ENCODE measurements at places on chromosomes 2 and 18.

- H3K36me3 ChIP-seq: no peaks in the 10 kb centered on the region
- H3K27ac ChIP-seq: no peak overlapping the region
- no peaks in the 10 kb centered on the region for H3K27me3 ChIP-seq
Observed at GRCh38 chr2:211367711-211368110, 811.3 kb downstream of the CPS1 start.

DNA sequence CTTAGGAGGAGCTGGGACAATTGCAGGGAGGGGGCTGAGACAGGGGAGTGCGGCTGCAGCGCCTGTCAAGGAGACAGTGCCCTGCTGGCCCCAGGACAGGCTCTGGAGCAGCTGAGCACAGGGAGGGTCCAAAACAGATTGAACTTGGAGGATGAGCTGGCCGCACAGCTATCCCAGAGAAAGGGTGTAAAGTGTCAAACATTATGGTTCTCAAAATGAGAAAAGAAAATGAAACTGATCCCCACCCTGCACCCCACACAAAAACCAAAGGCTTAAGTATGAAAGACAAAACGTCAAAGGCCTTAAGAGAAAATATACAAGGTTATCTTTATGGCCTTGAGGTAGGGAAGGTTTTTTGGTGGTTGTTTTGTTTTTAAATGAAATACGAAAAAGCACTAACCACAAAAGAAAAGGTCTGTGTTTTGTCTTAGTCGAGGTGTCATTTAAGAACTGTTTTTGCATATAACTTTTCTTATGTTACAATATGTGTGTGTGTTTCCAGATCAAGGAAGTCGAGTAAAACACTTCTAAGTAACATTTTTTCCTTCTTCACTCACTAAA is 111.8 kb downstream of the HDAC4 start:
- peaks cover 50% of the 10 kb centered on the region for H3K4me1 ChIP-seq
- H3K27me3 ChIP-seq: no peaks in the 10 kb centered on the region
- peak overlapping the region; percentile 94 for H3K27ac ChIP-seq
- DNase-seq: no peak
- H3K4me3 ChIP-seq: peak overlapping the region; percentile 81

GRCh38 chr2:11785611-11785940 is 39.1 kb downstream of the LPIN1 start:
- no peak for DNase-seq
- H3K27me3 ChIP-seq: no peaks in the 10 kb centered on the region
- H3K4me3 ChIP-seq: no peak overlapping the region
- H3K27ac ChIP-seq: no peak overlapping the region

DNA sequence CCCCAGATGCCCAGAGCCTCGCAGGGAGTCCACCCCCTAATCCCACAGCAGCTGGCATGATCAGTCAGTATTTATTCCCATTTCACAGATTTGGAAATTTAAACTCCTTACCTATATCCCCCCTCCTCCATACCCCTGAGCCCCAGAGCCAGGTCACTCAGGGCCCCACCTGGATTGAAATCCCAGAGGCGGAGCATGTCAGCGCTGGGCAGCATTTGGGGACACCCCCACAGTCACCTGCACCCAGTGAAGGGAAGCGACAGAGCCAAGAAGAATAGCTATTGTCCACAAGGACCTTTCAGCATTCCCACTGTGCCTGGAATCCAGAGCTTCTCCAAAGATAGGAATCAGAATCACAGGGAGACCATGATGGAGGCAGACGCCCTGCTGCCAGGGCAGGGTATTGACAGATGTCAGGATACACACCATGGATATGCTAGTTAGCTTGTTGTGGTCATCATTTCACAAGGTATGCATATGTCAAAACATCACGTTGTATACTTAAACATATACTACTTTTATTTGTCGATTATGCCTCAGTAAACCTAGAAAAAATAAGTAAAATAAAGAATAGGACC is 968 bp upstream of the ASTL start:
- H3K4me3 ChIP-seq: peak overlapping the region; percentile 64
- peak overlapping the region; percentile 87 for H3K27ac ChIP-seq
- peaks cover 38% of the 10 kb centered on the region for H3K4me1 ChIP-seq
- no peaks in the 10 kb centered on the region for H3K27me3 ChIP-seq
- H3K36me3 ChIP-seq: peaks cover 90% of the 10 kb centered on the region

GRCh38 chr2:88697370-88698026 is 6.0 kb downstream of the RPIA start:
- H3K4me3 ChIP-seq: no peak overlapping the region
- H3K36me3 ChIP-seq: peaks cover 4% of the 10 kb centered on the region
- no peak overlapping the region for H3K27ac ChIP-seq
- no peaks in the 10 kb centered on the region for H3K27me3 ChIP-seq

- DNase-seq: no peak
- H3K4me3 ChIP-seq: no peak overlapping the region
- H3K36me3 ChIP-seq: peaks cover 4% of the 10 kb centered on the region
- H3K27ac ChIP-seq: no peak overlapping the region
Observed at GRCh38 chr2:219947575-219947974, 320.1 kb downstream of the SLC4A3 start.

DNA sequence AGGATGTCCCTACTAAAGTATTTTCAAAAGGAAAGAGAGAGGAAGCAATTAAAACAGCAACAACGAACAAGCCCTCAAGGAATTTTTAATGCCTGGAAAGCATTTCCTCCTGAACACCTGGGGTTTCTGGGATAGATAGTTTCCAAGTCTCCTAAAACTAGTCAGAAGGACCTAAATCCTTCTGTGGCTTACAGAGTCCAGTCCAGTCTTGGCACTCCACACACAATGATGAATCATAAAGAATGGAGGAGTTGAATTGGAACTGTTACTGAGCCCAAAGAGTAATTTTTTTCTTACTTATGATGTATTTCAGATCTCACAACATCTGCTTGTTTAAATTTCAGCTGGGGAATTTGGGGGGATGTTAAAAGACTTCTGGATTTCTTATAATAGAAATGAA is 144.6 kb upstream of the SETBP1 start:
- H3K27me3 ChIP-seq: peaks cover 11% of the 10 kb centered on the region
- H3K36me3 ChIP-seq: no peaks in the 10 kb centered on the region
- no peaks in the 10 kb centered on the region for H3K4me1 ChIP-seq
- no peak overlapping the region for H3K4me3 ChIP-seq
- no peak for DNase-seq
- H3K27ac ChIP-seq: no peak overlapping the region

DNA sequence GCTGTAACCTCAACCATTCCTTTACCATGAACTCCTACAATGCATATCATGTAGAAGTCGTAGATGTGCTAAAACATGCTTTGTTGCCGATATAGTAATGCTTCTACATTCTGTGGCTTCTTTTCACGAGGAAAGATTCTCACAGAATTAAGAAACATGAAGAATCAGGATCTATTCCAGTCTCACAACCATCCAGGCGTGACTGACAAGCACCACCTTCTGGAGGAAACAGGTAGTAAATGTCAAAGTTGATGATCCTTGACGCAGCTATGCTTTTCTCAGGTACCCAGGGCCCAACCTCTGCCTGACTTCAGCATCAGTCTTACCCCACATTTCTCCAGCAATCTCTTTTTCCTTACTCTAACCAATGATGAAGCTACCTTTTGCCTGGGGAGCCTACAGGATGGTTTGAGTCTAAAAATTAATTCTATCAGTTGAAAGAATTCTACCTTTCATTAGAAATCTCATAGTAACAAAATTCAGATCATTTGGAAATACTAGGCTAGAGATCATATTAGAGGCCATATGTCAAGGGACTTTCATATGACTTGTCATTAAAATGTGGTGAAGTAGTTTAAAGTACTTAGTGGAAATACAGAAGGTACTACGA is 123.3 kb upstream of the RND3 start:
- no peaks in the 10 kb centered on the region for H3K27me3 ChIP-seq
- no peaks in the 10 kb centered on the region for H3K4me1 ChIP-seq
- no peak overlapping the region for H3K27ac ChIP-seq
- no peak overlapping the region for H3K4me3 ChIP-seq
